ENCODE measurements at places on chromosomes 2 and 18.

- DNase-seq = no peak
These were observed 78.2 kb downstream of the TCF4 start for GRCh38 chr18:55509631-55510324.

DNA sequence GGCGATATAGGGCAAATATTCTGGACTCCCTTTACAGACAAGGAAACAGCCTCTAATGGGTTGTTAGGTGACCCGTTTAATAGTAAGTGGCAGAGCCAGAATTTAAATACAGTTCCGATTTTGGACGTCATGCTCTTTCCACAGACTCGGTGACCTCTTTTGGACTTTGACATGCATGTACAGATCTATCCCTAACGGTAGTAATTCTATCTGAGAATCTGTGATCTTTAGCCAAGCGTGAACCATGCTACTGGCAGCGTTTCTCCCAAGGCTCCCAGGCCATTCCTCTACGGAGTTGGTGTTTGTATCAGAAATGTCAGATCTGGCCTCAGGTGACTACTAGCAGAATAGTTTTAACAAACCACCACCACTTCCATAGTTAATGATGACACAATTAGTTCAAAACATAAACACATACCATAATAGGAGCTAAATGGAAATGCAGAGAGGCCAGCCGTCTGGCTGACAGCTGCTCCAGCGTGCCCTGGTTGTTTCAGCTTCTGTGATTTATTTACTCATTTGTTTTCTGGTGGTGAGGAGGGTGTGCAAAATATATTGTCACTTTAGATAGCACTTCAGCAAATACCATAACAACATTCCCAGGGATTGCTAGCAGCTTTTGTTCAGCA, 304.6 kb upstream of the LYPD1 start:
- no peak for DNase-seq

DNA sequence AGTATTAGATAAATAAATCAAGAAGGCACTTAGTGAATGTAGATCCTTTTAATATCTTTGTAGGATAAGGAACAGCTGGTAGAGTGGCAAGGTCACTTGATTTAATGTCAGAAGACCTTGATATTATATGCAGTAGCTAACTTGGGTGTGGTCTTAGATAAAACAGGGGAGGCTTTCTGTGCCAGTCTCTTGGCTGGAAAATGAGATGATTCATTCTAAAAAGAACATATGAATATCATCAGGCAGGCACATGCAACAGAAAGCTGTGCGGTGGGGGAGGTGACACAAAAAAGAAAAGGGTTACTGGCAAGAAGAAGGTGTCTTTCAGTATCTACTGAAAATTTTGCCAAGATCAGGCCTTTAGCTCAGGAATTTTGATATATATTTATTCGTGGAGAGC, 931.7 kb upstream of the CELF4 start:
- DNase-seq = no peak

GRCh38 chr2:98484121-98484557, 39.5 kb downstream of the INPP4A start:
- no peak for DNase-seq

- DNase-seq = no peak
These were observed 203.5 kb downstream of the LPIN1 start for GRCh38 chr2:11949732-11950523.

DNA sequence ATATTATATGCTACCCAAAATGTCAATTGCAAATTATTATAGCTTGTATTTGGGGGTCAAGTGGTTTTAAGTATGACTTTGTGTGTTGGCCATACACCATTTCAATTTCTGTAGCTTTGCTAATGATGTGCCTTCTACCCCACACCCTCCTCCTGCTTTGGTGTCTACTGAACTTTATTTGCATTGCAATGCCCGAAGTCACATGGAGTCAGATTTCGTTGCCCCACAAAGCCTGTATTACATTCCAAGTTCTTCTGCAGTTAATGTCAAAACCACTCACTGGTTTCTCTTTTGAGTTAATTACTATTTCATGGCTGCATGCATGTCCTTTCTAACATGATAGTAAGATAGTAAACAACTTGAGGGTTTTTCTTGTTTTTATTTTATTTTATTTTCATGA, 528.9 kb downstream of the RIT2 start:
- DNase-seq = no peak

DNA sequence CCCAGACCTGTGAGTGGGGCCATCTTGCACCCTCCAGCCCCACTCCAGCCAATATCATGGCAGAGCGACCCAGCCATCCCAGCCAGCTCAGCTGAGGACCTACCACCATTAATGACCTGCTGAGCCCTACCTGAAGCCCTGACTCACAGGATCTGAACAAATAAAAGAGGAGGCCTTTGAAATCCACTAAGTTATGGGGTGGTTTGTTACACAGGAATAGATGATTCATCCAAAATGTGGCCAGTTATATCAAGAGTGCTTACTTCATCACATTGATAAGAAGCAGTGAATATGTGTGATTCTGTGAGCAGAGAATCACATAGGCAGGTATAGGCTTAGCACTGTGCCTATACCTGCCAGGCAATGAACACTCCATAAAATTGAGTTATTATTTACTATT, 34.7 kb upstream of the FAM124B start:
- DNase-seq = no peak

- DNase-seq = peak; percentile 54
These were observed 11.5 kb downstream of the PPP1R7 start for GRCh38 chr2:241161646-241162281.

GRCh38 chr2:3470856-3471737, 48.2 kb downstream of the ADI1 start:
- no peak for DNase-seq

- DNase-seq = no peak
These were observed 47.7 kb downstream of the MAP3K19 start for GRCh38 chr2:134999521-134999920.

DNA sequence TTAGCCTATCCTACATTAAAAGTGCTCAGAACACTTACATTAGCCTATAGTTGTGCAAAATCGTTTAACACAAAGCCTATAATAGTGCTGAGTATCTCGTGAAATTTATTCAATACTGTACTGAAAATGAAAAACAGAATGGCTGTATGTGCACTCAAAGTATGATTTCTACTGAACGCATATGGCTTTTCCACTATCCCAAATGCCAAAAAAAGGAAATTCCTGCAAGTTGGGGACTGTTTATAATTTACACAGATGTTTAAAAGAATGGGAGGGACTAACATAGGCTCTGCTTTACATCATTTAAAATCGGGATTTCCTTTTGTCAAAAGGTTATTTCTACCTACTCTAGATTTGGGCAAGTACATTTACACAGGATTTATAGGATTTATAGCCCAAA, 101.4 kb upstream of the PELI1 start:
- DNase-seq = no peak

- no peak for DNase-seq
These were observed 277.3 kb downstream of the PTPRM start for GRCh38 chr18:7844418-7844817.

DNA sequence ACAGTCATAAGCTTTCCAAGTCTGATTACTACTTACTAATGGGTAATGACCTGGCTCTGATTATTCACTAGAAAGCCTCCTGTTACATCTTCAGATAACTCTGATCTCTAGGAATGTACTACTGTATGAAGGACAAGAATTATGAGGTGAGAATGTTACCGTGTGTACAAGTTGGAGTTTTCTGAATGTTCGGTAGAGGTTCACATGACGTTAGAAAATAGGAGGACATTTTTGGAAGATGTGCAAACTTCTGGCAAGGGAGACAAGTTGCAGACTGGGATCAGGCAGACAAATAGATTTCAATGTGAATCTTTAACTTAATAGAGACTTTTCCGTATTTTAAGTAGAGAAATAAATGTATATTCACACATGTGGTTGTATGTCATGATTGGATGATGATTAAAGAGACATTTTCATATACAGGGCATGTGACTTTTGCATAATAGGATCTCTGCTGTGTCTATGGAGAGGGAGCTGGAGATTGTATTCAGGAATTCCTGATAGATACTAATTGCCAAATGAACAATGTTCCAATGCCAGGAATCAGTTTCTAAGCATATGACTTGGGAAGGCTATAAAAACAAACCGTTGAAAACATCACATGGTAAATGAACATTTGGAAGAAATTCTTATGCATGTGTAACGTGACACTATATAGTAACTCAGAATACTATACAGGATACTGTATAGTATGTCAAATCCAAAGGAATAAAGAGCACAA, 1695.8 kb upstream of the PIK3C3 start:
- no peak for DNase-seq

DNA sequence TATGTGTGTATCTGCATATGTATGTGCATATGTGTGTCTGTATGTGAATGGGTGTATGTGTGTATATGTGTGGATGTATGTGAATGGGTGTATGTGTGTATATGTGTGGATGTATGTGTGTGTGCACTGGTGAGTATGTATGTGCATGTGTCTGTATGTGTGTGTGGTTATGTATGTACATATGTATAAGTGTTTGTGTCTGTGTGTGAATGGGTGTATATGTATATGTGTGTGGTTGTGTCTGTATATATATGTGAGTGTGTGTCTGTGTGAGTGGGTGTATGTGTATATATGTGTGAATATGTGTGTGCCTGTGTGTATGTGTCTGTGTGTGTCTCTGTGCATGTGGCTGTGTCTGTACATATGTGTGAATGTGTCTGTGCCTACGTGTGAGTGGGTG, 748.4 kb upstream of the HS6ST1 start:
- DNase-seq = no peak

GRCh38 chr2:235083822-235084221, 132.0 kb downstream of the SH3BP4 start:
- DNase-seq = no peak

GRCh38 chr2:196915507-196916189, 10.9 kb downstream of the PGAP1 start:
- DNase-seq = no peak

- DNase-seq = no peak
These were observed 171.8 kb upstream of the ATP5MC3 start for GRCh38 chr2:175353275-175353674.

- no peak for DNase-seq
These were observed 207.8 kb downstream of the HDAC4 start for GRCh38 chr2:239192975-239193374.

All from midbrain (tissue), 1 donor.